ENCODE measurements at places on chromosomes 5 and 9.

GRCh38 chr5:88677943-88678769 is 204.8 kb downstream of the MEF2C start:
- DNase-seq: no peak

GRCh38 chr9:81416476-81417298 is 272.7 kb downstream of the TLE1 start:
- no peak for DNase-seq

GRCh38 chr5:120134944-120135343 is 329.2 kb upstream of the PRR16 start:
- no peak for DNase-seq

GRCh38 chr9:121324316-121324715 is 45.7 kb downstream of the STOM start:
- no peak for DNase-seq

DNA sequence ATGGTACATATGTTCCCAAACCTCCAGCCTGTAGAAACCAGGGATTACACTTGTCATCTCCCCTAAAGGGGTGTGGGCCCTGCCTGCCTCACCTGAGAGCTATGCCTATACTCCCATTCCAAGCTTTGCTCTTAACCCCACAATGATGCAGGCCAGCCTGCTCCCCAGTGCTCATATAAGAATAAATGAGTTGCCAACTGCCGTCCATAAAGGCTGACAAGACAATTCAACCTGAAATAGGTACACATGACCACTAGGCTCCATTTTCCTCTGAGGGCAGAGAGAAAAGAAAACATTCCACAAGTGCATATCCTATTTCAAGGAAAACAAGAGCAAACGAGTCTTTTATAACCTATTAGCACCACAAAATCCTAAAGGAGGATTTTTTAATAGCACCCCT is 28.4 kb downstream of the SKP1 start:
- no peak for DNase-seq

- no peak for DNase-seq
Observed at GRCh38 chr9:35944173-35944572, 13.8 kb downstream of the OR2S2 start.

DNA sequence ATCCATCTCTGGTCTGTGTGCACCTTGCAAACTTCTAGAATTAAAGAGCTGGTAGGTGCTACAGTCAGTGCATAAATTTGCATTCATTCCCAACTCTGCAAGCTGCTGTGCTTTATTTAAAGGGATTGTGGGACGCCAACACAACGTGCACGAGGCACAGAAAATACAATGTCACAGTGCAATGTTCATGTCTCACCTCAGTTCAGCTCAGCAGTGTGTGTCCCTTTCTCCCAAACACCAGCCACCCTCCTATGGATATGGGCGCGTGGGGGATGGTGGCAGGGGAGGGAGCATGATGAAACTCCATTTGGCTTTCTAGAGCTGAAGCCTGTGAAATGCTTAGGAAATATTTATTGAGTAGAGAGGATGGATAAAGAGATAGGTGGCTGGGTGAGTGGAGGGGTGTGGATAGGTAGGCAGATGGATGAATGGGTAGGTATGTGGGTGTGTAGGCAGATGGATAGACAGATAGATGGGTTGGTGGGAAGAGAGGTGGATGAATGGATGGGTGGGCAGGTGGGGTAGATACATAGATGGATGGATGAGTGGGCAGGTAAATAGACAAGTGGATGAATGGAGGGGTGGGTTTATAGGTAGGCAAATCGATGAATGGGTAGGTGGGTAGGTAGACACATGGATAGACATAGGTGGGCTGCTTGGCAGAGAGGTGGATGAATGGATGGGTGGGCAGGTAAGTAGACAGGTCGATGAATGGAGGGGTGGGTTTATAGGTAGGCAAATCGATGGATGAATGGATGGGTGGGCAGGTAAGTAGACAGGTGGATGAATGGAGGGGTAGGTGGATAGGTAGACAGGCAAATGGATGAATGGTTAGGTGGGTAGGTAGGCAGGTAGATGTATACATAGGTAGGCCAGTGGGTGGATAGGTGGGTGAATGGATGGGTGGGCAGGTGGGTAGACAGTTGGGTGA is 92.7 kb upstream of the FCN2 start:
- DNase-seq: no peak

DNA sequence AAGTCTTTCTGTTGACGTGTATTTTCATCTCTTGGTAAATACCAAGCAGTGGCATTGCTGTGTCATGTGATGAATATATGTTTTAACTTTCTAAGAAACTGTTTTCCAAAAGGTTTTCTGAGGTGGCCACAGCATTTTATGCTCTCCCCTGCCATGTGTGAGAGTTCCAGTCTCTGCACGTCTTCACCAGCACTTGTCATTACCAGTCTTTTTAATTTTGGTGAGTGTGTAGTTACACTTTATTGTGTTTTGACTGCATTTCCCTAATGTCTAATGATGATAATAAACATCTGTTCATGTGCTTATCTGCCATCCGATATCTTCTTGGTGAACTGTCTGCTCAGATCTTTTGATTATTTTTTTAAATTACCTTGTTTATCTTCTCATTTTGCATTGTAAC is 27.4 kb upstream of the GADD45G start:
- DNase-seq: no peak

DNA sequence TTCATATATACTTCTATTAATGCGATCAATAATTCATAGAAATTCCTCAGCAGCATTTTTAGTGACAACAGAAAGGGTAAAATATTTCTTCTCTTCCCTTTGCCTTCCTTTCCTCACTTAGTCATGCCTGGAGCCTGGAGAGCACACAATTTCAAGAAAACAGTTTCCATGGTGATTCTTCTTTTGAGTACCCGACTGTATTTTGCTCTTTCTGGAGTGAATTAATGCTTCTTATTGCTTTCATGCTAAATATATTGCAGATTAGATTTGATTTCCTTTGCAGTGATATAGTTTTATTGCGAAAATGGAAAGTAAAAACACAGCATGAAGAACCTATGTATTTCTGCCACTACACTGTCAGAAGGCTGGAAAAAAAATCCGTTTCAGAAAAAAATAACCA is 153.5 kb downstream of the PPP2R2B start:
- no peak for DNase-seq

- DNase-seq: peak; percentile 89
Observed at GRCh38 chr5:138352071-138352721, at the start of gene KDM3B. TSS of gene KDM3B (plus strand) at chr5:138352685. CDS start at chr5:138352796, 111 bp downstream.

GRCh38 chr9:130536701-130537107 is 42.7 kb upstream of the FUBP3 start:
- no peak for DNase-seq

DNA sequence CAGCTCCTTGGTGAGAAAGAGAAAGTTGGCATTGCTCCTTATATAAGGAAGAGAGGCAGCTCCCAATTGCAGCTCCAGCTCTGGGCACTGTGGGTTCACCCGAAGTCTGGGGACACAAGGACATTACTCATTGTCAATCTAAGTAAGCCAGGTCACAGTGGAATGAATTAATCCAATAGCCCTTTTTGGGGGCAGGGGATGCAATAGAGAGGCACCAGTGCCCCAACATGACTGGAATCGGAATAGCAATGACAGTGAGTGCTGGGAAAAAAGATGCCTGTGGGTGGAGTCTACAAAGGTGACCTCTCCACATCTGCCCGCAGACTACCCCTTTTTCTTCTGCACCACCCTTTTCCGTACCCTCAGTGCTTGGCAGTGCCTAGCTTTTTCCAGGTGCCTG is 11.1 kb upstream of the NEUROG1 start:
- no peak for DNase-seq

GRCh38 chr5:124677374-124678351 is 68.8 kb downstream of the ZNF608 start:
- DNase-seq: no peak

GRCh38 chr9:5499889-5500398 is 10.4 kb upstream of the PDCD1LG2 start:
- no peak for DNase-seq

DNA sequence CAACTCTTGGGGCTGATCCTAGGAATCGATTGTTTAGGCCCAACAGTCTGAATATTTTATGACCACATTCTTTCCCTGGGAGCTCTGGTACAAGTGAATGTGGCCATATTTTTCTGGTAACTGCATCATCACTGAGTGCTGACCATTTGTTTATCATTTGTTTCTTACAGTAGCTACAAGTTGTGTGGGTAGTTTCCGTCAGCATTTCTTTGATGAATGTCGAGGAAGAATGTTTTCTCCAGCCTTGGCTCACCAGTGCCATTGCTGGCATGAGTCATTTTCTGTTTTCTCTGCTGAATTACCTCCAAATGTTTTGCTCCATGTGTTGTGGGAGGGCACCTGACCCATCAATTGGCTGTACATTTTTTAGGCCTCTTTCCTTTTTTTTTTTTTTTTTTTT is 14.1 kb upstream of the CARD19 start:
- DNase-seq: no peak

GRCh38 chr5:65926893-65927292 is 518 bp downstream of the ERBIN start:
- no peak for DNase-seq

DNA sequence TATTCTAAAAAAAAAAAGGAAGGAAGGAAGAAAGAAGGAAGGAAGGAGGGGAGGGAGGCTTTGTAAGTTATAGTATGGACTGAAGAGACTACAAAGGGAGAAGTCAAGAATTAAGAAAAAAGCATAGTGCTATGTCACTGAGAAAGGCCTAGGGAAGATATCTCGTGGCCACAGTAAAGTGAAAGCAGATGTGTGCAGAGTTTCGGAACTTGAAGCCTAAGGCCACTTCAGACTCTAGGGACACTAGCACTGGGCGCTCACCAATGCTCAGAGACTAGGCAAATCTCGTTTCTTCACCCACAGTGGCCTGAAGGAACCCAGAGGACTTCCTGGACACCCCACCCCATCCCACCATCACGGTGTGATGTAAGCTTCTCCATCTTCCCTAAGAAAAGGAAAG is 181.4 kb upstream of the TRPM3 start:
- no peak for DNase-seq

DNA sequence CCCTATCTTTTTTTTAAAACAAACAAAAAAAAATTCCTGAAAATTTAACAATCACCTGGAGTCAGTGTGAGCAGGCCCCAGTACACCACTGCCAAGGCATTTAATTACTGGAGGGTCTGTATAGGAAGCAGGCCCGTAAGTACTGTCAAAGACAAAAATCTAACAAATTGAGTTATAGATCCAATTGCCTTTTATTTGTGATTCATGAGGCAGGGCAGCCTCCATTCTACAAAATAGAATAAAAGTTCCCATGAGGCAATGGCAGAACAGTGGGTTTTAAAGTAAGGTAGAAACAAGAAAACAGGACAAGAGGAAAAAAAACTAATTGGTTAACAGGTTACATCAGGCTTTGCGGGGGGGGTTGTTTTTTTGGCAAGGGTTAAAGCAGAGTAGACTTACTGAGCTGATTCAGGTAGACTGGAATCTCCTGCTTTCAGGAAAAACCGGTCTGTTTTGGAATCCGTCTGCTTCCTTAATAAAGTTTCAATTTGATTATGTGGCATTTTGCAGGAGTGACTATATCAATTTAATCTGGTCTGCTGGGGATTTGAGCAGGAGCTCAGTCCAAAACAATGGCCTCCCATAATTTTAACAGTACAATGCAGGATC is 48.9 kb downstream of the AUH start:
- DNase-seq: no peak

DNA sequence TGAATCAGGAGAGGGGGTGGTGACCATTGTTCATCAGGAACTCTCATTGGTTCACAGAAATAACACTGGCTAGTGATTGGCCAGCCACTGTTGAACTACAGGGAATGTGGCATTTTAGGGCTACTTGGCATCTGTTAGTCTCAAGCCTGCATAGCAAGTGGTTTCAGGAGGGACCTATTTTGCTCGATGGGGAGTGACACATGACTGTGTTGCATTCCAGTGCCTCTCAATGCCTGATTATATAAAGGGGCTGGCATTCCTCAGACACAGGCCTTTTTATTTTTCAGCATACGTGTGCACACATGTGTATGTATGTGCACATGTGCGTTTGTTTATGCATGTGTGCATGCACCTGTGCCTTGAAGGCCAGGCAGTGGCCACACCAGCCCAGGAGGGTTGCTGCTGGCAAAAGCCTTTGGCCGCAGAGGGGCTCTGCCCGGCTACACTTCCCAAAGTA is 23.2 kb downstream of the FGD3 start:
- DNase-seq: no peak

- DNase-seq: peak; percentile 31
Observed at GRCh38 chr5:14250084-14250695, 107.0 kb downstream of the TRIO start.

DNA sequence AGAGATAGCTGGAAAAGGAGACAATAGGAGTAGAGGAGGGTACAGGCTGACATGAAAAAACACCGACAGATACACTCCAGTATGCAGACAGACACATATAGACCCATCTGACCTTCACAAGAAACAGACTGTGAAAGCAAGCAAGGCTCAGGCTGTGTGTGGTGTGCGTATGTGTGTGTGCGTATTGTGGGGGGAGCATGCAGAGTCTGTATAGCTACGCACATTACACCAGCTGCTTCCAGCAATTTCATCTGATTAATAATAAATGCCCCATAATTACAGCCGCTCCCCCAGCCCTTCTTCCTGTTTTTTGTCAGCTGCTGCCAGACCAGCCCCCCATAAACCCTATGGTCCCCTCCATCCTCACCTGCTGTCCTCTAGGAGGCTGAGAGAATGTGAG is 6.7 kb downstream of the CNTFR start:
- DNase-seq: no peak

GRCh38 chr5:74864823-74865222 is 1.4 kb downstream of the FAM169A start:
- no peak for DNase-seq

DNA sequence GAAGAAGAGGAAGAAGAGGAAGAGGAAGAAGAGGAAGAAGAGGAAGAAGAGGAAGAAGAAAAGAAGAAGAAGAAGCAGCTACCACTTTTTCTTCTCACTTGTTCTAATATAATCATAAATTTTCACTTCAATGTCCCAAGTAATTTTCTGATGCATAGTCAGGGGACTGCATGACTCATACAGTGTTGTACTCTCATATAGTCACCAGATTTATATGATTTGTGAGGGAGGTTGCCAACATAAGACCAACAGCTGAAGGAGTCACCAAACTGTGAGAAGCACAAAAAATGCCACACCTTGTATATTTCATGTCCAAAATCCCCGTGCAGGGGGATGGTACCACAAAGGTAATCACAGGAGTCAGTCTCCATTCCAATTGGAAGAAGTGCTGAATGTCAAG is 32.7 kb upstream of the DMRTA1 start:
- no peak for DNase-seq

GRCh38 chr9:73434826-73435225 is 283.2 kb downstream of the ANXA1 start:
- no peak for DNase-seq

DNA sequence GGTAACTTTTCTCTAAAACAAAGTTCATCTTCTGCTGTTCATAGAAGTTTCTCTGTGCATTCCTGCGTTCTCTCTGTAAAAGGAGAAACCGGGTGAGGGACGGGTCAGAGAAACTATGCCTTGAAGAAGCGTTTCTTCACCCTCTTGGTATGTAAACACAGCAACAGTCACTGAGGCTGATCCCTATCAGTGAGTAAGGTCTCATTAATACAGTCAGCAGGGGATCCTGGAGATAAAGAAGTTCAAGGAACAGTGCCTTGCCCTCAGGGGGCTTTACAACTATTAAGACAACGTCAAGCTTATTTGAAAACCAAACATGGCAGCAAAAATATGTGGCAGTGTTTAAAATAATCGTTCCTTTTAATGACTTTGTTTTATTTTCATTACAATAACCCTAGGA is 202.9 kb upstream of the IL12B start:
- DNase-seq: no peak

- DNase-seq: no peak
Observed at GRCh38 chr9:91362051-91362611, 413 bp upstream of the AUH start.
